GM20000 (cell line): ENCODE measurements at places on chromosomes 3 and 15.

DNA sequence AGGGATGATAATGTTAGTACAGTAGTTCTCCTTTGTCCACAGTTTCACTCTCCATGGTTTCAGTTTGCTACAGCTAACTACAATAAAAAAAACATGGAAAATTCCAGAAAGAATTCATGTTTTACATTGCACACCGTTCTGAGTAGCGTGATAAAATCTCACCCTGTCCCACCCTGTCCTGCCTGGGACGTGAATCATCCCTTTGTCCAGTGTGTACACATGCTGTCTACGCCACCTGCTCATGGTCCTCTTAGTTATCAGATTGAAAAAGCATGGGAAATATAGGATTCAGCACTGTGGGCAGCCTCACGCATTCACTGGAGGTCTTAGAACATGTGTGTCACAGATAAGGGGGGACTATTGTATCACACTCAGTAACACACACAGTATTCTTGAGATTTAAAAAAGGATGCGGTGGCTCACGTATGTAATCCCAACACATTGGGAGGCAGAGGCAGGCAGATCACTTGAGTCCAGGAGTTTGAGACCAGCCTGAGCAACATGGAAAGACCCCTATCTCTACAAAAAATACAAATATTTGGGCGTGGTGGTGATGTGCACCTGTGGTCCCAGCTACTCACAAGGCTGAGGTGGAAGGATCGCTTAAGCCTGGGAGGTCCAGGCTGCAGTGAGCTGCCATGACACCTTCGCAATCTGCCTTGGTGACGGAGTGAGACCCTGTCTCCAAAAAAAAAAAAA lies 8.7 kb upstream of the FLNB start:
- no peak for DNase-seq

DNA sequence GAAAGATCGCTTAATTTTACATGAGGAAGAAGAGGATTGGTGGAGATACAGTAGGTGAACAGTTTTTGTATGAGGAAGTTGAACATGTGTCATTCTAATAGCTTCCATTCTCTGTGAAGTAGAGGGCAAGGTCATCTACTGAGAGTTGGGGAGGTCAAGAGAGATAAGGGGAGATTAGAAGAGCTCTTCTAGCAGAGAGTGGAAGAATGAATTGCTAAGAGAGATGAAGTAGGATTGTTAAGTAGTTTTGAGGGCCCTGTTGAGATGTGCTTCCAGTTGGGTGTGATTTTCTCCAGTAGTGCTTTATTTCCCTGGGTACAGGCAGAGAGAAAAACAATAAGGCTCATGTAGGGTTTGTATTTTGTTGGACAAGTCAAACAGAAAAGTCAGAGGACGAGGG lies 5.2 kb downstream of the OPA1 start:
- DNase-seq: no peak

GRCh38 chr3:106473576-106474475 lies 605.0 kb upstream of the CBLB start:
- DNase-seq: no peak

DNA sequence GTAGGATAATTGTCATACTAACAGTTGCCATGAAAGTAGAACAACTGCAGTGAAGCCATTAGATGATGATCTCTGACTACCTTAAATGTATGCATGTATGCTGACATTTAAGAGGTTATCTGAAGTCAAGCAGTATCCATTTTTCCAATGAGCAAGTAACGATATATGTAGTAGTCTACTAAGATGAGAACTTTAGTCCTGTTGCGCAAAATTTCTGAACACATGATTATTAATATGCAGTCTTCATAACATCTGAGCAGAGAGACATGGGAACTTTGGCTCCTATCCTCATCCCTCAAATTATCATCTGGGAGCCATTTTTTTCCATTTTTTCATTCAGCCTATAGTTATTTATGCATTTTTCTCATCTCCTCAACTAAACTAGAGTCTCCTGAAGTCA lies 79.2 kb downstream of the MME start:
- no peak for DNase-seq

GRCh38 chr15:75204340-75205063 lies 2.8 kb downstream of the C15orf39 start:
- DNase-seq: peak; percentile 94

DNA sequence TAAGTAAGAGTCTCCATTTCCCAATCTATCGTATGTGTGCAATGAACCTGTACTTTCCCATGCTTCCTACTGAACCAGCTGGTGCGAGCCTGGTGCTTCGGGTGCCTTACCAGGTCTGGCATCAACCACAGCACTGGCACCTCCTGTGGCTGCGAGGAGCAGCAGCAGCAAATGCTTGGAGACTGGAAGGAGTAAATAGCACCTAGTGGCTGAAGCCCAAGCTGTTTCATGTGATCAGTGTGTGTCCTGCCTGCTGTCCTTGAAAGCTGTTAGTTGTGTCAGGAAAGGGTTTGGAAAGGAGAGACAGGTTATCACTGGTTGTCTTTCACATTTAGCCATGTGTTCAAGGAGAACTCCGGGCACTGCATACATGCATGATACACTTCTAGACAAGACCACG lies 31.8 kb downstream of the PCOLCE2 start:
- DNase-seq: no peak

GRCh38 chr3:141680620-141681389 lies 57.3 kb upstream of the RNF7 start:
- DNase-seq: no peak

DNA sequence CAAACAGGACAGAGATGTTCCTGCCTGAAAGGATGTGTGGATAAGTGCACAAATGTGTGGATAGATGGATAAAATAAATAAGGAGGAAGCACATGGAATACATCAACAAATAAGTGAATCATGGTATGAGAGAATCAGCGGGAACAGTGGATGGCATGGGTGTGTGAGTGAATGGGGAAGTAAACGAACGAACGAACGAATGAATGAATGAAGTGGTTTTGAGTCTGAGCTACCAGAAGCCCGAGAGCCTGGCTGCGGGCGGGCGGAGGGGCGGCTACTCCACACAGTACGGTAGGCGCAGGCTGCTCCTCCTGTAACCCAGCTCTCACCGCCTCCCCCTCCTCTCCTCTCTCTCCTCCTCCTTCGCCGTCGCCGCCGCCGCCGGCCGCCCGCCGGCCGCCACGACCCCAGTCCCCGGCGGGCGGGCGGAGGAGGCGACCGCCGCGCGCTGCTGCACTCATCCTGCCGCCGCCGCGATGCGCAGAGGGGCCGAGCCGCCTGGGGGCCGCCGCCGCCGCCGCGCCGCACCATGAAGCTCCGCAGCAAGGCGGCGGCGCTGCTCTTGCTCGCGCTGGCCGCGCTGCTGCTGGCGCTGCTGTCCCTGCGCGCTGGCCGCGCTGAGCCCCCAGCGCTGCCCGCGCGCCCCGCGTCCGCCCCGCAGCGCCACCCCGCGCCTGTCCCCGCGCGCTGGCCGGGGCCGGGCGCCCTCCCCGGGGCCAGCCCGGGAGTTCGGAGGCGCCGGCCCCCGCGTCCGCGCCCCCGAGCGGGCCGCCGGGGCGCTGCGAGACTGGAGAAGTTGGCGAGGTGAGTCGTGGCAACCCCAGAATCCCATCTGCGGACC lies at the start of gene GXYLT2:
TSS of gene GXYLT2 (plus strand) at position 342 of the 841 bp plus-strand sequence. CDS start at position 530, 188 bp downstream.
- DNase-seq: peak; percentile 77
